Lung microvascular endothelial cell (primary cell): ENCODE measurements at places on chromosomes 3 and 15. TPM values are rescaled to one million over a fixed set of nuclear protein-coding genes. Genes with fewer than 3 reads are reported as not detected.

DNA sequence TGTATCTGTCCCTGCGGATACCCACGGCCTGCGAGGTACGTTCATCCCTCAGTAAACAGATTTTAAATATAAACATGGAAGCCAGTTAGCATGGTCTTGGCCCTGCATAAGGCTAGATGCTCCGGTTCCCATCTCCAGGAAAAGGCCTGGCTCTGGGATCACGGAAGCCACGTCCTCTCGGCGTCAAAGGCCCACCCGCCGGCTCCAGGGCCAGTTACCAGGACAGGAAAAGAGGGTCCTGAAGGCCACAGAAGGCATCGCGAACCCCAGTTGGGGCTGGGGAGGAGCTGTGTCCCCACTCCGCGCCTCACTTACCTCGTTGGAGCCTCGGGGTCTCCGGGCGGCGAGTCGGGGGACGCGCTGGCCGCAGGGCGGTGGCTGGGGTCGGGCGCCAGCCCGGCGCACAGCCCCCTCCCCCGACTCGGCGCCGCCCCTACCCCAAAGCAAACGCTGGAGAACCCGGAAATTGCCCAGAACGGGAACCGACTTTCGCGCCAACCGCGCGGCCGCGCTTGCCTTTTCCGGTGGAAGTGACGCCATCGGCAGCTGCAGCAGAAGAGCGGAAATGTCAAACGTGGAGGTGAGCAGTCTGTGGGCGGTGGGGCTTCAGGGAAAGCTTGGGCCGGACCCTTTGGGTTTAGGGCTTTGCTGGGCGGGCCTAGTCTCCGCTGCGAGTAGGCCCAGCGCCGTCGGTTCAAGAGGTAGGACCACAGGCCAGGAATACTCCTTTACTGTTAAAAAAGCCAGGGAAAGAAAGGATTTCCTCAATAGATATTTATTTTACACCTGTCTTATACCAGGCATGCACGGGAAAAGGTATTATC lies at the start of gene TOPBP1:
TSS of gene TOPBP1 (minus strand) at position 488 of the 824 bp plus-strand sequence. CDS start 814 bp downstream, outside the sequence.
- DNase-seq: peak; percentile 85

The GPR87 gene
- not detected in 2 replicates for total RNA-seq

DNA sequence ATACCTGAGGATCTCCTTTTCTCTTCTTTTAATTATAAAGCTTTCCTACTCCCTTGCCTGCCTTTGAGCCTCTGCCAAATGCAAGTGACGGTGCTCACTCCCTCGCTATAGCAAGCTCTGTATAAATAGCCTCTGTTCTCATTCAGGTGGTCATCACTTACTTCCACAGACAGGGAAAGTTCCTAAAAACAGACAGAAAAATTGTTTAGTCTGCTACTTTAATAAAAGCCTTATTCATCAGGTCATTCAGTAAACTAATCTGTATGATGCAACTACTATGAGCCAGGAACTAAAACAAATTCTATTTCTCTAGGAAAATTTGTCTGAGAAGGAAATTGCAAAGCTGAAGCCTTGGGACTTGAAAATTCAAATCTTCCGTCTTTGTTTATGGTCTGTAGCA lies 10.2 kb upstream of the DLG1 start:
- no peak for DNase-seq

The GOLGA8T gene
- under 0.01 TPM in 1 of 2 replicates, not detected in the other for total RNA-seq

DNA sequence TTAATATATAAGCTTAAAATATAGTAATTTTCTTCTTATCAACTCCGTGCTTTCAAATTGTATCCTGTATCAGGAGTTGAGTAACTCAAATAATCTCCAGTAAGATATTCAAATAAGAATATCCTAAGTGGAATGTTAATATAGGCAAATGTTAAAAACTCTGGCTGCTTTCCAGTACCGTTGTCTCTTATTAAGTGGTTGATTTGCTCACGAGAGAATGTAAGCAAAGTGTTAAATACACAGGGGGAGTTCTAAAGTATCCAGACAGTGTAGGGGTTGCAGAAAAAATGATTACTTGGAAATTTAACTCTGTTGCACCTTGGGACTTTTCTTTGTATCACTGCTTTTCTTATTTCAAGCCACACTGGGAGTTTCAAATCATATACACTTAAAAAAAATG lies 478.9 kb upstream of the TBL1XR1 start:
- DNase-seq: no peak

The CGNL1 gene
- total RNA-seq: 17.9 and 38.3 TPM in 2 replicates

The ZDHHC23 gene
- 7.2 and 20.6 TPM in 2 replicates for total RNA-seq

The SCAANT1 gene
- 1.7 TPM in 1 of 2 replicates, not detected in the other for total RNA-seq

DNA sequence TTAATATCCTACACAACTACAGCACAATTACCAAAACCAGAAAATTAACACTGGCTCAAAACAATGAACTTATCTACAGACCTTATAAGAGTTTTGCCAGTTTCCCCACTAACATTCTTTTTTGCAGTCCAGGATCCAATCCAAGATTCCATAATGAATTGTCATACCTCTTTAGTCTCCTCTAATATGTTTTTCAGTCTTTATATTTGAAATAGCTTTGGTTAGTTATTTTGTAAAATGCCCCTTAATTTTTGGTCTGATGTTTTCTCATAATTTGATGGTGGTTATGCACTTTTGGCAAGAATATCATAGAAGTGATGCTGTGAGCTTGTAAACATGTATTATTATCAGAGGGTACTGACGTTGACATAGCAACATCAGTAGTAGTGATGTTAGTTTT lies 124.3 kb downstream of the ISL2 start:
- no peak for DNase-seq

The CAPN3 gene
- total RNA-seq: 0.22 and 0.60 TPM in 2 replicates

GRCh38 chr3:151724576-151725562 lies 8.9 kb upstream of the AADACL2 start:
- DNase-seq: peak; percentile 30

The DUOX1 gene
- not detected in 2 replicates for total RNA-seq

The GUCA1C gene
- total RNA-seq: not detected in 2 replicates

- peak; percentile 48 for DNase-seq
These were observed 406.6 kb downstream of the MECOM start for GRCh38 chr3:169256796-169257522.

- DNase-seq: no peak
These were observed 14.5 kb upstream of the PLXND1 start for GRCh38 chr3:129620828-129621559.

The ST6GAL1 gene
- total RNA-seq: 44.9 and 61.1 TPM in 2 replicates

DNA sequence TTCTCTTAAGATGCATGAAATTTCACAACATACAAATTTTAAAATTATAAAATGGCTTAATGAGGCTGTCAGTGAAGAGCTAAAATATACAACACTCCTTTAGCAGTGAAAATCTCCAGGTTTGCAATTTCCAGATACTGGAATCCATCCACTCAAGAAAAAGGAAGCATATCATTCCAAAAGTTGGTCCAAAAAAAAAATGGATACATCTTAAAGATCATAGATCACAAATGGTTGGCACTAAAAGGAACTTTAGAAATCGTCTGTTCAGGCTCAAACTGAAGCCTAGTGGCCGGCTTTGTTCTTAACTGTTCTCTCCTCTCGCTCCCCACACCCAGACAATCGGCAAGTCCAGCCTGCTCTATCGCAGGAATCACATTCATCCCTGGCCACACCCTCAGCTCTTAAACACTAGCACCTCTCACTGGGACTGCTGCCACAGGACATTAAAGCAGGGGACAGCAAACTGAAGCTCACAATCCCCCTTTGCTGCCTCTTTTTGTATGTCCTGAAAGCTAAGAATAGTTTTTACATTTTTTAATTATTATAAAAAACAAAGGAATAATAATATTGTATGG lies 130.3 kb upstream of the CDIN1 start:
- DNase-seq: no peak

GRCh38 chr3:126275620-126275904 lies 81.6 kb downstream of the KLF15 start:
- DNase-seq: no peak

The ITPKA gene
- 0.20 and 0.65 TPM in 2 replicates for total RNA-seq

The ATP8B4 gene
- total RNA-seq: 0.44 and 3.6 TPM in 2 replicates

DNA sequence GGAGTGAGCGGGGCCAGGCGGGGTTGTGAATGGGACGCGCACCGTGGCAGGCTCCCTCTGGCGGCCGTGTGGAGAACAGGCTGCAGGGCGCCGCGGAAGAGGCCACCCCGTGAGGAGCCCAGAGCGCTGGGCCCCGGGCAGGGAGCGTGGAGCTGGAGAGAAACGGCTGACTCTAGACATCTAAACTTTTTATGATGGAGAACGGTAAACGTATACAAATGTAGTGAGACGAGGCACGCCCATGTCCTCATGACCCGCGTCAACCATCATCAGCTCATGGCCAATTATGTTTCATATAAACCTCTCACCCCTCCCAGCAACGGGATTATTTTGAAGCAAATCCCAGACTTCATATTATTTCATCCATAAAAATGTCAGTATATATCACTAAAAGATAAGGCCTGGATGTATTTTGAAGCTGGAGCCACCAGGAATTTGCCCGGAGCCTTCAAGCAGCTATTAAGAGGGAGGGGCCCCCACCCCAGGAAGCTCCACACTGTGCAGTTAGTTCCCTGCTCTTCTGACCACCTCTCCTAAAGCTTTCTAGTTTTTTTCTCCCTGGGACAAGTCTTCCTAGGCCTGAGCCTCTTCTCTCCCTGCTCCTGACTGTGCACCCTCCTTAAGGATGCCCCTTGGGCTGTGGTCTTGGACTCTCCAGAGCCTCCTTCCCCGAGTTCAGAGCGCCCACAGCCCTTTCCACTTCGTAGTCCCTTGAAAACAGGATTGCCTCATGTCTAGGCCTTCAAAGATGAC lies 149.5 kb downstream of the SMAD6 start:
- peak; percentile 82 for DNase-seq
